Peyer's patch (tissue), 4 donors: ENCODE measurements at places on chromosomes 2 and 18. TPM values are rescaled to one million over a fixed set of nuclear protein-coding genes. Genes with fewer than 3 reads are reported as not detected.

DNA sequence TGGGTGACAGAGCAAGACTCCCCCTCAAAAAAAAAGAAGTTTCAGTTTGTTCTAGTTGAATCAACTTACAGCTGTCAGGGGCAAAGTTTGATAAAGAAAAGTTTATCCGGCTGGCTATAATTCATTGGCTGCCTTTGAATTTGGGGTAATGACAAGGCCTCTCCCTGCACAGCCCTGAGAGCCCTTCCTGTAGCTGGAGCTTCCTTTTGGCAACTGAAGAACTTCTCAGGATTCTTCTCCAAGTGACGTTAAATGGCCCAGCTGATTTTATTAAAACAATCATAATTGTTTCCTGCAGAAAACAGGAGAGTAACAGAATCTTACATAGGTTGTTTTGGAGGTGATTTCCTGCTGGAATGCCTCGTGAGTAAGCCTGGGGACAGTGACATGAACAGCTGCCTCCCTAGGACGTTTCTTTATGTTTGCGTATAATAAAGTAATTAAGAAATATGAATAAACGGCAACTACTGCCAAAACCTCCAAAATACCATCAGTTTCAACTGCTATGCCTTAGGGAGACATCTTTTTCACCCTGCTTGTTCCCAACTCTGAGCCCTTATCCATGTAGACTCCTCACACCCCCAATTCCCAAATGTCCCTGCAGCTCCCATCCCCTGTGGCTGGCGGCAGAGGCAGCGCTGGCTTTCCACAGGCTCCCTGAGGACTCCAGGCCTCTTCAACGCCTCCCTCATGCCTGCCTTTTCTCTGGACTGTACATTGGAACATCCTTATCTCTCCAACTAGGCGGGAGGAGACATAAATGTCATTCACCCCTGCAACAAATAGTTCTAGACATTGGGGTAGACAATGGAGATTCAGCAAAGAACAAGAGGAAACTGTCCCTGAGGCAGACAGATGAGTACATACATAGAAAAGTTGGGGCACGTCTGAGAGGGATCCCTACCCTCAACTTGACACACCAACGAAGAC lies 59.2 kb upstream of the FZD7 start:
- H3K4me3 ChIP-seq, result no peak overlapping the region
- no peak overlapping the region for H3K27ac ChIP-seq
- H3K4me1 ChIP-seq, result no peaks in the 10 kb centered on the region
- no peak for DNase-seq
- no peaks in the 10 kb centered on the region for H3K27me3 ChIP-seq
- H3K36me3 ChIP-seq, result no peaks in the 10 kb centered on the region

IL37 gene
- total RNA-seq, result not detected

- H3K4me1 ChIP-seq, result no peaks in the 10 kb centered on the region
- no peak overlapping the region for H3K4me3 ChIP-seq
- no peaks in the 10 kb centered on the region for H3K36me3 ChIP-seq
- H3K27me3 ChIP-seq, result no peaks in the 10 kb centered on the region
Measured at GRCh38 chr2:234849678-234850077, 102.1 kb upstream of the SH3BP4 start.

GRCh38 chr2:117771969-117772630 lies 42.4 kb upstream of the DDX18 start:
- H3K36me3 ChIP-seq, result no peaks in the 10 kb centered on the region
- H3K27me3 ChIP-seq, result no peaks in the 10 kb centered on the region
- H3K27ac ChIP-seq, result no peak overlapping the region
- H3K4me3 ChIP-seq, result no peak overlapping the region

DNA sequence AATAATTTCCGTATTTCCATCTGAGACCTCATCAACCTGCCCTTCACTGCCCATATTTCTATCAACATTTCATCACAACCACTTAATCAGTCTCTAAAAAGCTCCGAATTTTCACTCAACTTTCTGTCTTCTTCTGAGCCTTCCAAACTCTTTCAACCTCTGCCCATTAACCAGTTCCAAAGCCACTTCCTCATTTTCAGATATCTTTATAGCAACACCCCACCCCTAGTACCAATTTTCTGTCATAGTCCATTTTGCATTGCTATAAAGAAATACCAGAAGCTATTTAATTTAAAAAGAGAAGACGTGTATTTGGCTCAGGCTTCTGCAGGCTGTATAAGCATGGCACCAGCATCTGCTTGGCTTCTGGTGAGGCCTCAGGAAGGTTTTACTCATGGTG lies 107.0 kb downstream of the PTGR3 start:
- no peaks in the 10 kb centered on the region for H3K4me1 ChIP-seq
- no peak overlapping the region for H3K4me3 ChIP-seq
- no peaks in the 10 kb centered on the region for H3K36me3 ChIP-seq

DNA sequence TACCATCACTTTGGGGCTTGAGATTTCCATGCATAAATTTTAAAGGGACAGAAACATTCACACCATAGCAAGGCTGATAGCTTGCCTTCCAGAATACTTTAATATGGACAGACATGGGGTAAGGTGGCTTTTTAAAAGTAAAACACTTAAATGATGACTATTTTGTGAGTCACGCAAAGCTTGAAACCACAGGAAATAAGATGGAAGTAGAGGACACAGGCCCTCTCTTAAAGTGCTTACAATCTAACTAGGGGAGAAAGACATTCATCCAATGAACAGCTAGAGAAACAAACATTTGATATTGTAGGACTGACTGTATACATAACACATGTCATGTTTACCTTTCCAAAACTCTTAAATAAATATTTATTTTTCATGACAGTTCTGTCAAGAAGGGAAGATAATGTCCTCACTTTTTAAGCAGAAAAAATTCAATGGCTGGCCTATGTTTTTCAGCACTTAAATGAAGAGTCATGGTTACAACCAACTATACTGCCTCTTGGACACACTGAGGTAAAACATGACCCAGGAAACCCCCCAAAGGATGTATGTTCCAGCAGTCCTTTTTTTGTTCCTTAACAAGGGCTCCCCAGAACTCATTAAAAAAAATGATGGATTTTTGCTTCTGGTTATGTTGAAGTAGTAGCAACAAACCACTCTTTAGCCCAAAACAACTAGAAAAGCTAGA lies 120.0 kb upstream of the RBMS1 start:
- no peak overlapping the region for H3K27ac ChIP-seq
- H3K36me3 ChIP-seq, result no peaks in the 10 kb centered on the region
- no peaks in the 10 kb centered on the region for H3K4me1 ChIP-seq
- no peak overlapping the region for H3K4me3 ChIP-seq
- H3K27me3 ChIP-seq, result no peaks in the 10 kb centered on the region

DNA sequence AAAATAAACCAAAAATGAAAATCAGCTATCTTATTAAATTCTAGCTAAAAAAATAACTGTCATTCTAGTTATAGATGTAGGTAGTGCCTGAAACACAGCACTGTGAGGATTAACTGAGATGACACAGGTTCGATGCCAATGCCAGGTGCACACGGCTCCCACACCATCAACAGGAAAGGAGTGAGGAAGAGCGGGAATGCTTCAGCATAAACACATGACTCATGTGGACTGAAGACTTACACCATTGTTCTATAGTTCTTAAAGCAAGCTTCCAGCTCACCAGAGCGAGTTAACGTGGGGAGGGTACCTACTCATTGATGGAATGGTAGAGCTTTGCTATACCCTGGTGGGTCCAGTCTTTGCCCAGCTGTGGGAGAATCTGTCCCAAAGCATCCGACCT lies 76.7 kb downstream of the EMILIN2 start:
- no peaks in the 10 kb centered on the region for H3K27me3 ChIP-seq
- no peaks in the 10 kb centered on the region for H3K4me1 ChIP-seq
- no peak for DNase-seq
- no peaks in the 10 kb centered on the region for H3K36me3 ChIP-seq
- no peak overlapping the region for H3K4me3 ChIP-seq
- no peak overlapping the region for H3K27ac ChIP-seq

DNA sequence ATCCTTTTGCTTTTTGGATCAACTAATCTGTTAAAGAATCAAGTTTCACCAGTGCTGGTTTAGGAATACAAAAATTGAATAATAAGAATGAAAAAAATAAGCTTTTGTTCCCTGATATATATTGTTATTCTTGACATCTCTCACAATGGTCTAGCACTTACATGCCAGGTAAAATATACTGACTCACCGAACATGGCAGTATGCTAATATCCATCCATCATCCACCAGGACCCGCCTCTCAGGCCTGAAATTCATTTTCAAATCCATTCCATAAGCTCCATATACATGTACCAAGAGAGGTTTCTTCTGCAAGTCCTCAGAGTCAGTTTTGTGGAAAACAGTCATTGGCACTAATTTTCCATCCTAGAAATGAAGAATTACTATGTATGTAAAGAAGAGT lies 32.5 kb downstream of the PREPL start:
- no peaks in the 10 kb centered on the region for H3K36me3 ChIP-seq
- no peaks in the 10 kb centered on the region for H3K27me3 ChIP-seq
- H3K4me1 ChIP-seq, result no peaks in the 10 kb centered on the region
- no peak for DNase-seq
- H3K27ac ChIP-seq, result no peak overlapping the region

DNA sequence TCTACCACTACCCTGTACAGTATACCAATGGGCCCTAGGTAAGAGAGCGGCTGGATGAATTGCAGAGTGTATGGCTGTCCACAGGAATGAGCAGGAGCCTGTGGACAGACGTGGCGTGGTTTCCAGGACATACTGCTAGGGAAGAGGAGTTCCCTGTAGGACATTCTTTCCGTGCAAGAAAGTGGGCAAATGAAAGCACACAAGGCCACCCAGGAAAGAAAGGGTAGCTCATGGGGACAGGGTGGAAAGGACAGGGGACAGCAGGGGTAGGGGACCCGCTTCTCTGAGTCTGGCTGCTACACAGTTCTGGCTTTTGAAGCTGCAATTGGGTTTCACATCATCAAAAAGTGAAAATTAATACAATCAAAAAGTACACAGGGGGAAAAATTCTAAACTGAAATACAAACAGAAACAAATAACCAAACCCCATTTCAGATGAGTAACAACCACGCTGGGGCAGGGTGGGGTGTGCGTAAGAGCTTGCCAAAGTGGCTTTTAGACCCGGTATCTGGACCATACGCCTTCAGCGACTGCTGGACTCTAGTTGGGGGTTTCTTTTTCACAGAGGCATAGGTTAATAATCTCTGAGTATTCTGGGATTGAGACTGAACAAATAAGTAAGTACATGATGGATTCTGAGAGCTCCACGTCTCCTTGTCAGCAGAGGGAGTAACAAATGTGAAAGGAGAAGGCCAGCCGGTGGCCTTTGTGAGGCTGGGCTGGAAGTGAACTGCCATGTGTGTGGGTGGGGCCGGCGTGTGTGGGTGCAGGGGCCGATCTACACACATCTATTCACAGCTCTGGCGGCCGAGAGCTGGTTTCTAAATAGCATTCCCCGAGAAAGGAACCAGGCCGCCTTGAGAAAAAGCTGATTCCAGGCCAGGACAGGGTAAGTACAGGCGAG lies 84.0 kb downstream of the HDAC4 start:
- no peaks in the 10 kb centered on the region for H3K4me1 ChIP-seq
- H3K36me3 ChIP-seq, result no peaks in the 10 kb centered on the region
- H3K27ac ChIP-seq, result peak overlapping the region; percentile 53
- no peak overlapping the region for H3K4me3 ChIP-seq
- H3K27me3 ChIP-seq, result no peaks in the 10 kb centered on the region
- no peak for DNase-seq

- no peaks in the 10 kb centered on the region for H3K27me3 ChIP-seq
- no peak overlapping the region for H3K27ac ChIP-seq
- no peak for DNase-seq
- H3K4me1 ChIP-seq, result no peaks in the 10 kb centered on the region
- H3K4me3 ChIP-seq, result no peak overlapping the region
- H3K36me3 ChIP-seq, result no peaks in the 10 kb centered on the region
Measured at GRCh38 chr2:73366060-73366459, 19.6 kb upstream of the ALMS1 start.

DNA sequence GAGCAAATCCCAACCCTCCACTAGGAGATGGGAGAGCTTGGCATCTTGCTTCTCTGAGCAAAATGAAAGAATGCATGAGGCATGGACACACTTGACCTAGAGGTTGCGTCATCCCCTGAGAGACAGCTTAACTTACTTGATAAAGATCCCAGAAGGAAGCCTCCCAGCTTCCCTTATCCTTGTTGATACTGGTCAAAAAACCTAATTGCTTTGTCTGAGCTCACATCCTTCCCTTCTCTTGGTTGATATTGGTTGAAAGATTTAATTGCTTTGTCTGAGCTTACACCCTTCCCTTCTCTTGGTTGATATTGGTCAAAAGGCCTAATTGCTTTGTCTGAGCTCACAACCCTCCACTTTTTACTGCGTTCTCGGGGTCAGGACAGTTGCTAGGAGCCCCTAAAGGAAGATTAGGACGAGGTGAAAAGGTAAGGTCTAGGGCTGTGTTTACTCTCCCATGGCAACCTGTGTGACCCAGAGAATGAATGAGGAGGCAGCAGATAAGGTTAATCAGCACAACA lies 12.2 kb upstream of the BOD1L2 start:
- H3K27me3 ChIP-seq, result no peaks in the 10 kb centered on the region
- no peak for DNase-seq
- no peak overlapping the region for H3K4me3 ChIP-seq
- no peak overlapping the region for H3K27ac ChIP-seq

DNA sequence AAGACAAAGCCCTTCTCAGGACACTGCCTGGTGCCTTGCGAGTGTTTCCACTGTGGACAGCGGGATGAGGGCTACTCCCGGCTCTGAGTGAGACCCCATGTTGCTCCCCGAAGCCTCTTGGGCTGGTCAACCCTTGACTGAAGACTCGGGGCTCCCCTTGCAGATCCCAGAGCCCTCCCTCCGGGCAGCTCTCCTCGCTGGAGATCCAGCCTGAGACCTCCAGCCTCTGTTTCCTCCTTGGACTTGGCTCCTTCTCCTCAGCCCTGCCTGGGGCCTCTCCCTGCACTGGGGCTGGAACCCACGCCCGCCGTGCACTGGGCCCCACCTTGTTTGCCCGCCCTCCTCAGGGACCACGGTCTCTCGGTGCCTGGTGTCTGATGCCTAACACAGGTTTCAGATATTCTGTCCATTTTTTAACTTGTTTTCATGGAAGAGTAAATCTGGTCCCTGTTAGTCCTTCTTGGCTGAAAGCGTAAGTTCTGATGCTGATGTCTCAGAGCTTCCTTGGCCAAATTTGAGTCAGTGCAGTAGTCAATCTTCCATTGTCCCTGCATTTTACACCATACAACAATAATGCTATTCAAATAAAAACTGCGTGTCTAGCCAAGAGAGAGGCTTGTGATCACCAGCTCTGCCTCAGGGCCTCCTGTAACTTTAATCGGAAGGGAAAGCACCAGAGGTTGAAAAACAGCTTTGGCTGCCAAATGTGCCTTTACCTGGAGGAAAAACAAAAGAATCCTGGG lies 139.3 kb upstream of the CTDP1 start:
- no peaks in the 10 kb centered on the region for H3K27me3 ChIP-seq
- H3K4me3 ChIP-seq, result no peak overlapping the region
- no peaks in the 10 kb centered on the region for H3K4me1 ChIP-seq
- no peak overlapping the region for H3K27ac ChIP-seq

POTEI gene
- total RNA-seq, result not detected

ANKRD30BL gene
- not detected for total RNA-seq

- H3K36me3 ChIP-seq, result no peaks in the 10 kb centered on the region
- no peak overlapping the region for H3K4me3 ChIP-seq
- H3K27ac ChIP-seq, result no peak overlapping the region
Measured at GRCh38 chr2:35293261-35293660, 1062.3 kb upstream of the CRIM1 start.

ADD2 gene
- not detected for total RNA-seq

GRCh38 chr2:140975237-140975636 lies 1155.6 kb downstream of the LRP1B start:
- H3K4me3 ChIP-seq, result no peak overlapping the region
- DNase-seq, result no peak
- no peaks in the 10 kb centered on the region for H3K36me3 ChIP-seq
- no peaks in the 10 kb centered on the region for H3K4me1 ChIP-seq
